ENCODE measurements at places on chromosomes 1 and 21.

GRCh38 chr1:220902916-220903315 is 23.7 kb downstream of the HLX start:
- no peak for DNase-seq

- no peak for DNase-seq
Measured at GRCh38 chr1:59436637-59437036, 139.7 kb downstream of the FGGY start.

- no peak for DNase-seq
Measured at GRCh38 chr1:119266858-119267257, 101.7 kb upstream of the HAO2 start.

DNA sequence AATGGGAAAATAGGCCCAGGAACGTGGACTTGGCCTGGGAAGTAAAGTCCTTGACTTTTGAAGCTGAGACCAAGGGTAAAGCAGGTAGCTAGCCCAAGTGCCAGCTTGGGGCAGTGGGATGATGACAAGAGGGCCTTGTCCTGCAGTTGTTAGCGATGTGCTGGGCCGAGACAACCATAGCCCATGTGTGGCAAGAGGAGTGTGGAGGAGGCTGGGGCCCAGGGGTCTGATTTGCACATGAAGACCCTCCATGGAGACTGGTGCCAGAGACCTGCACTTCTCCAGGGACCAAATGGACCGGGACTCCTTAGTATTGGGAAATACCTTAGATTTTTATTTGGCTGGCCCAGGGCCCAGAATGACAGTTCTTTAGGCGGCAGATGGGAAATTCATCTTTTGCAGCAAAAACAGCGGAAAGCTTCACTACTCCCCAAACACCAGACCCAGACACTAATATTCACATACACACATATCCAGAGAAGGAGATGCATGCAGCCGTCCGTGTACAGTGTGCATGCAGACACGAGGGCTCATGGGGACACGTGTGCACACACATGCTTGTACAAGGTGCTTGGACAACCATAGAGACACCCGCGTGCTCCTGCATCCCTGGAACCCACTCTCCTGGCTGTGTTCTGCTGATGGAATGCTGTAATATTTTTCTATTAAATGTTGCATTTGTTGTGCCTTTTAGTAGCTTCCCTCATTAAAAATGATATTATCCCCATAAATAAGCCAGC is 78.1 kb upstream of the CSF3R start:
- DNase-seq: no peak

- DNase-seq: no peak
Measured at GRCh38 chr1:34156739-34157138, 8.3 kb downstream of the CSMD2 start.

GRCh38 chr1:208205216-208206013 is 38.8 kb downstream of the PLXNA2 start:
- no peak for DNase-seq

DNA sequence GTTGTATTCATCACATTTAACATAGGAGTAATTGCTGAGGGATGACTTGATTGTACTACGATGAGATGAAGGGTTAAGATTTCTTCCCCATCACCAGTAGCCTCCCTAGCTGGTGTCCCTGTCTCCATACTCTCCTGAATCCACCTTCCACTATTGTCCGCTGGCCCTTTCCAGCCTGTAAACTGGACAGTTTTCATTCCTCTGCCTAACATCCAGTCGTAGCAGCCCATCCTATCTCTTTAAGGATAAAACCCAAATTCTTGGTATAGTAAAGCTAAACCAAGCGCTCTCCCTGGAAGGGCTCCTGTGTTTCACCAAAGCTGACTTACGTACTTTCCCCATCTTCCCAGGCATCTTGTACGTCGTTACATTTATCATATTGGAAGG is 670 bp downstream of the COX20 start:
- DNase-seq: no peak

DNA sequence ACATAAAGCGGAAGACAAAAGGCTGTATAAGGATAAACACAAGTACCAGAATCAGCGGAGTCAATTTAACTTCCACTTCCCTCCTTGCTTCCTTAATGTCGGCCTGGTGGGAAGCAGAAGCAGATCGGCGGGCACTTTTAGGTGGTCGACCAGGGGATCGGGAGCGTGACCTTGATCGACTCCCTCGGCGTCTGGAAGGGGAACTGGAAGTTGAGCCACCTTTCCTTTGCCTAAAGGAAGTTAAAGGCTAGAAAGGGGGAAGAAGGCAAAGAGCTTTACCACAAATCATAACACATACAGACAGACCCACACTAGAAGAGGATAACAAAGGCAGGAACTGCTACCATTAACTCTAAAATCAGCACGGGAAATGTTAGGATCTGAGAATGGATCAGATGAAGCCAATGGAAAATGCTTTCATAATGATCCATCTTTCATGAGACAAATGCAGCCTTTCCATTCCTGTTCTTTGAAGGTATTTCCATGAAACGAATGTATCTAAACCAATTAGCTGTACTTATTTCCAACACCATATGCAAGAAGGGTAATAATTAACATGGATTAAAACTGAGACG is 5.7 kb downstream of the LBR start:
- DNase-seq: no peak

DNA sequence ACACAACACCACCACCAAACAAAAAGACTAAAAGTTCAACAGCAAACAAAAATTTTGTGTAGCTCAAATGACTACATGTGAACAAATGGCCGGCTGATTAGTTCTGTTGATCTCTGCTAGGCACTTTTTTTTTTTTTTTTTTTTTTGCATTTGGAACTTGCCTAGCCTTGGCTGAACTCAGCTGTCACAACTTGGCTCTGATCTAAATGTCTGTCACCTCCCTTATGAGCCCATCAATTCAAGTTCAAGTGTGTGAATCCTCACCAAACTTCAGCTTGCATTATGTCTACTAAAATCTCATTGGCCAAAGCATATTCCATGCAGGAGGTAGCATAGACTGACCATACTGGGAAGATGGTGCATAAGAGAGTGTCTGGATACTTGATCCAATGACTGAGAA is 606.5 kb upstream of the ADGRL4 start:
- no peak for DNase-seq

- no peak for DNase-seq
Measured at GRCh38 chr1:207186503-207186902, 82.5 kb downstream of the C4BPA start.

DNA sequence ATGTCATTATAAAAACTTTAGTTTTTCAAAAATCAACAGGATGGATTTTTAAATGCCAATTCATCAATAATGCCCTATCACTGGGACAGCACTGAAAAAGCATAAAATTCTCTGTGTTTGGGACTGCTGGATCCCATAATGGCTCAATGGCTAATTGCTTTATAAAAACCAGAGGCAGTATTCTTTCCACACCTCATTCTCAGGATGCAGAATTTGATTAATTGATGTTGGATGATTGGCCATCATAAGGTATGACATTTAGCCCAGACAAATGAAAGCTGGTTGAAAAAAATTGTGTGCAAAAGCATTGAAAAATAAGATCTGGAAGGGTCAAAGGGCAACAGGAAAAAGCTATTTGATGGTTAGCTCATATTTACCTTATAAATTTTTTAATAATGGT is 362.2 kb upstream of the SNX7 start:
- DNase-seq: no peak

GRCh38 chr21:35426897-35427296 is 377.8 kb upstream of the RUNX1 start:
- no peak for DNase-seq

DNA sequence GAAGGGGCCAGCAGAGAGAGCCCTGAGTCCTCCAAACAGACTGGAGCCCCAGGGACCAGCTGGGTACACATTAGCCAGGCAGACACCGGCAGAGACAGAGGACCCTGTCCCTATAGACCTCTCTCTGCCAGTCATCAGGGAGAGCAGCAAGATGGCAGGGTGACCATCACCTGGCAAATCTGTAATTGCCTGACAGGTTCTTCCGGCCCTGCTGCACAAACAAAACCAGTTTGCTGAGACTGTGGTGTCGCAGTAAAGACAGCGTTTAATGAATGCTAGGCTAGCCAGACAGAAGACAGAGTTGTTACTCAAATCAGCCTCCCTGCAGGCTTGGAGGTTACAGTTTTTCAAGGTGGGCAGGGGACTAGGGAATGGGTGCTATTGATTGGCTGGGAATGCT is 618.9 kb downstream of the NPHP4 start:
- DNase-seq: no peak

DNA sequence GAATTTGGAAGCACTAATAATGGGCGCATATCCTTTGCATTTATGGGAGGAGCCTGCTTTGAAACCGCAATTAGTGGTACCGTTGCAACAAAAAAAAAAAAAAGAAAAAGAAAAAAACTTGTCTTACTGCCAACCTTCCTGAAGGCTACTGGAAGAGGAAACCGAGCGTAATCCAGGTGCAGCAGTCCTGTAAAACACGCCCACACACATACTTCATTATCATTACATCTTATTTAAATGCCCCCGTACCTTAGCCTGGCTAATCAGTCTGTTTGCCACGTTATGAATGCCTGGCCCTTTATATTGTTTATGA is 686 bp upstream of the ZNF281 start:
- DNase-seq: no peak

GRCh38 chr1:41305576-41306363 is 55.5 kb upstream of the FOXO6 start:
- no peak for DNase-seq

DNA sequence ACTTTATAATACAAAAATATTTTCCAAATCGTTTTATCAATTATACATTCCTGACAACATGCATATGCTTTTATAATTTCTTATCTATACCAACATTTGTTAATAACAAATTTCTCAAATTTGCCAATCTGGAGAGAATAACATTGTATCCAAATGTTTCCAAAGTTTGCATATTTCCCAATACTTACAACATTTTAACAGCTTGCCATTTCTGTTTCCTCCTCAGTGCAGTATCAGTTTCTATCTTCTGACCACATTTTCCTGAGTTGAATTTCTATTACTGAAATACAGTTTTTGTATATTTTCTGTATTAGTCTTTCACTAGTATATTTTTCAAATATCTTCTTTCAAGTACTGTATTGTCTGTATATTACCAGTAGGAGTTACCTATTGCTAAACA is 1594.3 kb downstream of the PLA2G4A start:
- DNase-seq: no peak

Data from activated CD4-positive, alpha-beta T cell treated with anti-CD3 and anti-CD28 coated beads, Interleukin-2, amount 50 U/mL, for 48 hours (primary cell).